ENCODE measurements at places on chromosomes 2 and 18. TPM values are rescaled to one million over a fixed set of nuclear protein-coding genes. Genes with fewer than 3 reads are reported as not detected.

DNA sequence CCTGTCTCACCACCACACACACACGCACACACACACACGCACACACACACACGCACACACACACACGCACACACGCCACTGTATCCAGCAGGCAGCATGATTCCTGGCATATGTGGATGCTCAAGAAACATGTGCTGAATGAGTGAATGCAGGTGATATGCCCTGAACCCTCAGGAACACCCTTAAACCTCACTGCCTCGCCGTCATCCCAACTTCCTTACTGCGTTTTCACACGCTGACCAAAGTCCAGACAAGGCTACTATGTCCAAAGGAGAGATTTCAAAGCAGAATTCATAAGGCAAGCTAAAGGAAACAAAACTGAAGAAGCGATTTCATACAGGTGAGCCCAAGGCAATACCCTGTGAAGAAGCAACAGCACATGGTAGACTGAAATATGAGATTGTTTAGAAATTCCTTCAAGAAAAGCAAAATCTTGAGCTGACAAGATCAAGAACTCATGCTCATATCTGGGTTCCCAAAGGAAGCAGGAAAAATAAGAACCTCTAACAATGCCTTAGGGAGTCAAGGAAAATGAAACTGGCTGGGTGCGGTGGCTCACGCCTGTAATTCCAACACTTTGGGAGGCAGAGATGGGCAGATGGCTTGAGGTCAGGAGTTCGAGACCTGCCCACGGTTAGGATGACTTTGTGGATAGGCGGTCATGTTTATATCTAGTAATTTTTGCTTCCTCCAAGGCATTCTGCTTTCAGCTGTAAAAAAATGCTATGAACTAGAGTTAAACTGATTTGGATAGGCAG lies 69.1 kb downstream of the TNFRSF11A start:
- H3K36me3 ChIP-seq: no peaks in the 10 kb centered on the region
- DNase-seq: peak; percentile 62

DNA sequence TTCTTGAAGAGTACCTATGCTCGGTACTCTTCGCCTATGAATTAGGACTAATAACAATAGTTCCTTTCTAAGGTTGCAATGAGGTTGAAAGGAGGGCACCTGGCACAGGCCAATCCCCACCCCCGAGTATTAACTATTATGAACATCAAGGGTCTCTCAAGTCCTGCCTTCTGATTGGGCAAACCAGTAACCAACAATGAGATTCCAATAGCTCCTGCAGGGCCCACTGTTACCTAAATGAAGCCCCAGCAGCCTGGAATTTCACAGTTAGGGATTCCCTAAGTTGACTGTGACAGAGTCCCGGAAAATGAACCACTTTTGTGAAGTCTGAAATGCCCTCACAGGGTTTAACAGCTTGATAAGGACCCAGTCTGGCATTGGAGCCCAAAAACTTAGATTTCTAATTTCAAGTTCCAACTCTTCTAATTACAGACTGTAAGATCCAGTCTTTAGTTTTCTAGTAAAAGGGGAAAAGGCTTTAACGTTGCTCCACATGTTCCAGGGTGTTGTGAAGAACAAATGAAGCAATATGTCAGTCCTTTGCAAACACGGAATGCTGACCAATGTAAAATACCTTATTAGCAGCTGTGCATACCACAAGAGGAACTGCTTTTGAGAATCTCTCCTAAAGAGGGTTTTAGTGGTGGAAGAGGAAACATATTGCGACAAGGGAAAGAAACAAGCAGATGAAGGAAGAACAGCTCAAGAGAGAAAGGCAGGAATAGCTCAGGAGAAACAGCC lies 277.7 kb upstream of the MAP2 start:
- no peak overlapping the region for H3K4me3 ChIP-seq
- H3K27me3 ChIP-seq: no peaks in the 10 kb centered on the region
- H3K36me3 ChIP-seq: no peaks in the 10 kb centered on the region
- H3K4me1 ChIP-seq: no peaks in the 10 kb centered on the region

DNA sequence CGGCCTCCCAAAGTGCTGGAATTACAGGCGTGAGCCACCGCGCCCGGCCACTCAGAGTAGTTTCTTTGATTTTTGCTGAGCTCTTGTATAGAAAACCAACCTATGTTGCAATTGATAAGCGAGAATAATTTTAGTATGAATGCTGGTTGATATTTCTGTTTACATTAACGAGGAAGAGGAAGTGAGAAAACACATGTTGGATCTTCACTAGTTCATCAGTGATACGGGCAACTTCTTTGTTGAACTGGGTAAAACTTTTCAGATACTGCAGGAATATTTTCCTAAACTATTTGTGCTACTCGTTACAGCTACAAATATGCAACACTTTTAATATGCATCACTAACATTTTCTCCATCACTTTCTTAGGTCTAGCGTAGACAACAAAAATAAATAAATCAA lies 67.9 kb upstream of the SLC25A52 start:
- no peak for DNase-seq
- no peak overlapping the region for H3K27ac ChIP-seq
- no peak overlapping the region for H3K4me3 ChIP-seq
- no peaks in the 10 kb centered on the region for H3K36me3 ChIP-seq
- H3K4me1 ChIP-seq: no peaks in the 10 kb centered on the region
- no peaks in the 10 kb centered on the region for H3K27me3 ChIP-seq

DNA sequence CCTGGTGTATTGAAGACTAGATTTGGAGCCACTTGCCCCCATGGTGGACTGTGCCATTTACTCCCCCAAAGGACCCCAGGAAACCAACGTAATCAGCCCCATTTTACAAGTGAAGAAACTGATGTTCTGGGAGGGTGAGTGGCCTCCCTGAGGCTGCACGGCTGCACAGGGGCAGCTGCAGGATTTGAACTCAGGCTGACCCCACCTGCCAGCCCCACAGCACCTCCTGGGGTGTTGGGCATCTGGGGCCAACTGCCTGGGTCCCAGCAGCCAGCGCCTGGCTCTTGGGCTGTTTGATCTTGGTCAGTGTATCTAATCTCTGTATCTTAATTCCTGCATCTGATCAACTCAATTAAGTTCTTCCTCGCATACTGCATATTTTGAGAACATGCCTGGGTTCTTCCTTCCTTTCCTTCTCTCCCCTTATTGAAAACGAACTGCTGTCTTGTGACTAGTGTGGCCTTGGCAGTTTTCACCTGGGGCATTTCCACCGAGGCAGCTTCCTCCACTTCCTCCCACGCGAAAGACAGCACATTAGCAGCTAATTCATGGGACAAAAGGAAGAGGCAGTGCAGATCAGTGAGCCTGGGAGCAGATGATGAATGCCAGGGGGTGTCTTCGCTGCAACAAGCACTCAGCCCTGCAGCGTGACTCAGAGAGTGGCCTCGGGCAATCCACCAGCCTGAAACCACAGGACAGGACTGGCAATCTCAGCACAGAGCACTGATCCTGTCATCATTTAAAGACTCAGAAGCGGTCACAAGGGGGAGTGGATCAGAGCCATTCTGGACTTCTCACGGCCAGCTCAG lies 184.1 kb upstream of the RAB12 start:
- no peak overlapping the region for H3K27ac ChIP-seq
- H3K4me3 ChIP-seq: no peak overlapping the region
- DNase-seq: no peak
- no peaks in the 10 kb centered on the region for H3K4me1 ChIP-seq
- H3K36me3 ChIP-seq: no peaks in the 10 kb centered on the region

- no peaks in the 10 kb centered on the region for H3K36me3 ChIP-seq
- no peak overlapping the region for H3K27ac ChIP-seq
- no peak overlapping the region for H3K4me3 ChIP-seq
- no peaks in the 10 kb centered on the region for H3K4me1 ChIP-seq
- H3K27me3 ChIP-seq: no peaks in the 10 kb centered on the region
Observed at GRCh38 chr18:58612315-58613055, 16.4 kb downstream of the ALPK2 start.

DNA sequence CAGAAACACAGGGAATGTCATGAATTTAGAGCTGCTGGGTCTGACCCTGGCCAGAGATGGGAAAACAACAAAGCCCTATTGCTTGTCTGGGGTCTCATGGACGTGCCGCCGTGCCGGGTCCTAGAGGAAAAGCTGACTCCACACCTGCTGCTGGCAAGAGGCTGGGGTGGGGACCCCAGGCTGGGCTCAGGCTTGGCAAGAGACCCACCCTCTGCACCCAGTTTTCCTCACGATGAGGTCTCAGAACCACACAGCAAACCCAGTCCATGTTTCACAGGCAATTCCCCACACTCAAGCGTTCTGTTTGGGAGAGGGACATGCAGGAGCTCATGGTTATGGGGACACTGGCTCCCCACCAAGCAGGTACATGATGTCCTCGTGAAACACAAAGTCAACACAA lies 367.3 kb upstream of the SALL3 start:
- no peaks in the 10 kb centered on the region for H3K27me3 ChIP-seq
- DNase-seq: no peak
- no peak overlapping the region for H3K4me3 ChIP-seq
- no peaks in the 10 kb centered on the region for H3K36me3 ChIP-seq

The AOX1 gene
- 28.1 TPM for total RNA-seq

The FAM237A gene
- total RNA-seq: not detected

The RAB27B gene
- 5.6 TPM for total RNA-seq

The TMEFF2 gene
- 0.27 TPM for total RNA-seq

The KCNG2 gene
- total RNA-seq: not detected

All from transverse colon (tissue), 4 donors.